Lower lobe of right lung (tissue), 2 donors: ENCODE measurements at places on chromosomes 3 and 15.
A peak's percentile ranks its signal among the peaks of the same experiment; 100 is the strongest.

DNA sequence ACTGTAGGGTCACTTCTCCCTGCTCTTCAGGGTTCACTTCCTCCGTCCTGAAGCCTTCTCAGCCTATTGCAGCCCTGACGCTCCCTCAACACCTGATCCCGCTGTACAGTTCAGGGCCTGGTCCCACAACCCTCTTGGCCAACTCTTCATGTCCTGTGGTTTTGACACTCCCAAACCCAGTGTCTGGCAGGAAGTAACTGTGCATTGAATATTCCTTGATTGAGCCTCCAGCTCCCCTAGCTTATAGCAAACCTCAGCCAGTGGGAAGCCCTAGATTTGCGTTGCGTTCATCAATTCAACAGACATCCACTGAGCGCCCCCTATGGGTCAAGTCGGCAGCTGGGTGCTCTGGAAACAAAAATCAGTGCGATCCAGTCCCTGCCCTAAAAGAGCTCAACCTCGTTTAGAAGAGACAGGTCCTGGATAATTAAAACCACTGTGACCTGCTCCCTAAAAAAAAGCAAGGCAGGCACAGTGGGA lies 13.5 kb downstream of the UBAP1L start:
- H3K4me1 ChIP-seq = no peaks in the 10 kb centered on the region
- H3K4me3 ChIP-seq = no peak overlapping the region
- no peak overlapping the region for H3K27ac ChIP-seq
- H3K36me3 ChIP-seq = peaks cover 59% of the 10 kb centered on the region

DNA sequence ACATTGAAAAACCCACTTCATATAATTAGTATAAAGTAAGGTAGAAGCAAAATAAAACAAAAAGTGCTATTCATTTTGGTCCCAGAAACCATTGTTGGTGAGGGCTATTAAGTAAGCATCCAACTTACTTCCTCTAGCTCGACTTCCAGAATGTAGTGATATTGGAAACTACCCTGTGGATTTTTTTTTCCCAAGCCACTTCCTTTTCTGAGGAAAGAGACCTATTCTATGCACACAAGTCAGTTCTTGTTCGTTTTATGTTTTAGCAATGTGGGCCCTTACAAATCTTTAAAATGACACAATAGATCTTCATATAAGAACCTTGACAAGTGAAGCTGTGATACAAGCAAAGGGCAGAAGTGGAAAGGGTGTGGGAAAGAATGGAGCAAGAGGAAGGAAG lies 402.0 kb upstream of the TBL1XR1 start:
- H3K4me1 ChIP-seq = peaks cover 71% of the 10 kb centered on the region
- no peaks in the 10 kb centered on the region for H3K36me3 ChIP-seq
- H3K4me3 ChIP-seq = no peak overlapping the region
- H3K27ac ChIP-seq = no peak overlapping the region
- H3K27me3 ChIP-seq = no peaks in the 10 kb centered on the region

DNA sequence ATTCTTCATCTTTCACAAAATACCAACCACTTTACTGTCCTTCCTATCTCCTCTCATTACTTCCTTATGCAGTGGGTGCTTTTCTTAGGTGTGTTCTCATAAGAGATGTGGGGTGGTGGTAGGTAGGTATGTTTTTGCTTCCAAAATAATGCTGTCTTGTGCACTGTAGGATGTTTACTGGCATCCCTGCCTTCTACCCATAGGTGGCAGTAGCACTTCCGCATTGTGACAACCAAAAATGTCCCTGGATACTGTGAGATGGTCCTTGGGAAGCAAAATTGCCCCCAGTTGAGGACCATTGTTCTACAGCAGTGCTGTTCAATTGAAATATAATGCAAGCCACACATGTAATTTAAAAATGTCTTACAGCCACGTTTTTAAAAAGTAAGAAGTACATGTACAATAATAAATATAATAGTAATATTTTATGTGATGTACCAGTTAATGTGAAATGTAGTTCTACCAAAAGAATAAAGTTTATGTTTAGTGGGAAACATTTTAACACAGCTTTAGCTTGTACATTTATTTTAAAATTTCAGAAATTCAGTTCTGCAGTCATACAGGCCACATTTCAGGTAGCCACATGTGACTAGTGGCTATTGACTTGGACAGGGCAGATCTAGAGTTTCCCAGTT lies 75.2 kb downstream of the NEO1 start:
- H3K4me3 ChIP-seq = no peak overlapping the region
- H3K27ac ChIP-seq = no peak overlapping the region
- H3K27me3 ChIP-seq = no peaks in the 10 kb centered on the region
- no peak for DNase-seq

GRCh38 chr3:16515885-16516420 lies 2.5 kb upstream of the RFTN1 start:
- H3K4me1 ChIP-seq = peaks cover 40% of the 10 kb centered on the region
- H3K27me3 ChIP-seq = no peaks in the 10 kb centered on the region
- no peaks in the 10 kb centered on the region for H3K36me3 ChIP-seq
- H3K4me3 ChIP-seq = no peak overlapping the region

- peaks cover 13% of the 10 kb centered on the region for H3K4me1 ChIP-seq
- H3K36me3 ChIP-seq = no peaks in the 10 kb centered on the region
- peak overlapping the region; percentile 41 for H3K27ac ChIP-seq
- H3K27me3 ChIP-seq = no peaks in the 10 kb centered on the region
- DNase-seq = no peak
- no peak overlapping the region for H3K4me3 ChIP-seq
These were observed 51.4 kb upstream of the GK5 start for GRCh38 chr3:142276781-142277180.

DNA sequence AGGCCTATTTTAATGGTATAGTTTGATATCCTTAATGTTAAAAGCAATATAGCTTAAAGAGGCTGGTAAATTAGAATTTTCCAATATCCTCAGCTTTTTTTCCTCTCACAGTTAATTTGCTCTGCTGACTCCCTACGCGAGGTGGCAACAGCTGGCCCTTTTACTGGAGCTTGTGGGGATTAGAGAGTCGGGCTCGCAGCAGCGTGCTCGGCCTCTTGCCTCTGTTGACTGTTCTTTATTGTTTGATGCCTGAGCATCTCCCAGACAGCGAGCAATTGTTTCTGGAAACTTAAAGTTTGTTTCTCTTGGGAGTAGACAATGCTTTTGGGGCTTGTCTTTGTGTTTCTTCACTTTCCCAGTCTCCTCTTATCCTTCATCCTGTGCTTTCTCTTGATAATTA lies 80.8 kb downstream of the OPA1 start:
- DNase-seq = no peak
- H3K27ac ChIP-seq = no peak overlapping the region
- no peaks in the 10 kb centered on the region for H3K4me1 ChIP-seq
- no peak overlapping the region for H3K4me3 ChIP-seq
- H3K27me3 ChIP-seq = no peaks in the 10 kb centered on the region
- peaks cover 63% of the 10 kb centered on the region for H3K36me3 ChIP-seq
